ENCODE measurements at places on chromosomes 1 and 21. TPM values are rescaled to one million over a fixed set of nuclear protein-coding genes. Genes with fewer than 3 reads are reported as not detected.
A peak's percentile ranks its signal among the peaks of the same experiment; 100 is the strongest.

DNA sequence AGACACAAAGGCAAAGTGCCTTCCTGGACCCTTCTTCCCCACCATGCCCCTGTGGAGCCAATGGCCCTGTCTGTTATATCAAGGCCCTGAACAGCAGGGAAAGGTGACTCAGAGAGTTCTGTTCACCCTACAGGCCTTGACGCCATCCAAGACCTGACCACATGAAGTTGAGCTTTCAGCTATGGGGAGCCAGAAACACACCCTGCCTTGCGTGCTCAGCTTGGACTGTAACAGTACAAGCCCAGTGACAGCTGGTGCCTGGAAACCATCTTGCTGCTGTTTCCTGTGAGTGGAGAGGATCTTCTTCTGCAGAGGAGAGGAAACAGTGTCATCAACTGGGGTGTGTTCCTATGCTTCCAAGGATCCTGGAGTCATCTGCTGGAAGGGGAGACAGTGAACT is 165.0 kb upstream of the IRF2BP2 start:
- DNase-seq, result no peak

Gene DNALI1
- 37.4 TPM for total RNA-seq

Gene LCE1B
- 0.51 TPM for total RNA-seq

DNA sequence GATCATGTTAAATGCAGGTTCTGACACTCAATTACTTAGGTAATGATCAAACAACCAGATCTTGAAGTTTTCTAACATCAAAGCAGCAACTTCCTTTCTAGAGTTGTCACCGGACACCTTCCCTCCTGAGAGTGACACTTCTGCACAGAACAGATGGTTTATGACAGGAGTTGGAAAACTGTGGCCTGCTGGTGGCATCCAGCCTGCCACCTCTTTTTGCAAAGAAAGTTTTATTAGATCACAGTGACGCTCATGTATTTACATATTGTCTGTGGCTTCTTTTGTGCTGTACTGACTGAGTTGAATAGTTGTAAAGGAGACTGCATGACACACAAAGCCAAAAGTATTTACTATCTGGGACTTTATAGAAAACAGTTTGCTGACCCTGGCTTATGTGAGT is 28.3 kb downstream of the DDR2 start:
- peak; percentile 50 for DNase-seq

DNA sequence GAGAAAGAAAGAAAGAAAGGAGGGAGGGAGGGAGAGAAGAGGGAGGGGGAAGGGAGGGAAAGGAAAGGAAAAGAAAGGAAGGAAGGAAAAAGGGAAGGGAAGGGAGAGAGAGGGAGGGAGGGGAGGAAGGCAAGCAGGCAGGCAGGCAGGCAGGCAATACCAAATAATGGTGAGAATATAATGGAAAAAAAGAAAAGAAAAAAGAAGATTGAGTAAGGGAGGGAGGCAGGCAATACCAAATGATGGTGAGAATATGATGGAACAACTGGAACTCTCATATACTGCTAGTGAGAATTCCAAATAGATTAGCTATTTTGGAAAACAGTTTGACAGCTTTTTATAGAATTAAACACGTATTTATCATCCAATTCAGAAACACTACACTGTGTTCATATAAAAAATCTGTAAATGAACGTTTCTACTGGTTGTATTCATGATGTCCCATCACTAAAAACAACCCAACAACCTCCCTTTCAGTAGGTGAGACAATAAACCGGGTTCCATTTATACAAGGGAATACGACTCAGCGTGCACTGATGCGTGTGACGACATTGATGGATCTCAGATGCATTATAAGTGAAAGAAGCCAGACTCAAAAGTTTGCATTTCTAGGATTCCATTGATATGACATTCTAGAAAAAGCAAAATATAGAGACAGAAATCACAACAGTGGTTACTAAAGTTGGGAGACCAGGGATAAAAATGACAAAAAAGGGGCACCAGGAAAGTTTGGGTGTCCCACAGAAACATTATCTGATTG is 226.4 kb downstream of the DSCAM start:
- no peak for DNase-seq

DNA sequence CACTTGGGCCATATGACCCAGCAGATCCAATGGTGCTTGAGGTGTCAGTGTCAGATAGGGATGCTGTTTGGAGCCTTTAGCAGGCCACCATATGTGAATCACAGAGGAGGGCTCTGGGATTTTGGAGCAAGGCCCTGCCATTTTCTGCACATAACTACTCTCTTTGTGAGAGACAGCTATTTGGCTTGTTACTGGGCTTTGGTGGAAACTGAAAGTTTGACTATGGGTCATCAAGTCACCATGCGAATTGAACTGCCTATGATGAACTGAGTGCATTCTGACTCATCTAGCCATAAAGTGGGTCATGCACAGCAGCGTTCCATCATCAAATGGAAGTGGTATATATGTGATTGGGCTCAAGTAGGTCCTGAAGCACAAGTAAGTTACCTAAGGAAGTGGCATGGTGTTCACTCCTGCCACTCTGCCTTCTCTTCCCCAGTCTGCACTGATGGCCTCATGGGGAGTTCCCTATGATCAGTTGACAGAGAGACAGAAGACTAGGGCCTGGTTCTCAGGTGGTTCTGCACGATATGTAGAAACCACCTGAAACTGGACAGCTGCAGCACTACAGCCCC is 447.3 kb downstream of the AGBL4 start:
- DNase-seq, result no peak

Gene GPR89B
- 9.2 TPM for total RNA-seq
